ENCODE measurements at places on chromosomes 1 and 21.

DNA sequence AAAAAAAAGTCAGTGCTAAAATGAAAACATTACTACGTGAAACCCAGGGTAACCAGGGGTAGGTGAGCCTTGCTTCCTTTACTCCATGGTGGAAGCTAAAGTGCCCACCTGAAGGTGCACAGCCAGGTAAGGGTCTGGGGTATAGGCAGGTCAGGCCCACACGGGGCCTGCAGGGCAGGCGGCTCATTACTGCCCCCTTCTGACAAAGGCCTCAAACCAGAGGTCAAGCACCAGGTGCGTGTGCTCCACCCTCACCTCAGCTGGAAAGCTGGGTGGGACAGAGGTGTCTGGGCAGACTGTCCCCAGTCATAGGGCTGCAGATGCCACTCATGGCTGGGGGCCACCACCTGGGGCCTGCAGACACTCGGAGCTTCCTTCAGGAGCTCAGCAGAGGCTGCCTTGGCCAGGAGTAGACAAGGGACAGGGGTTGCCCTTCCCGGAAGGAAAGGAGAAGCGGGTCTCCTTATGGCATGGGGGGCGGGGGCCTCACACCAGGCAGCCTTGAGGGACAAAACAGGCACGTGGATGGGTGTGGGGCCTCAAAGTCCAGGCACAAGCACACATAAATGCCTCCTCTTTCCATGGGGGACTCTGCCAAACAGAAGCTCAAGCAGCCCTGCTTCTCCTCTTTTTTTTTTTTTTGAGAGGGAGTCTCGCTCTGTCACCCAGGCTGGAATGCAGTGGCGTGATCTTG, 36.2 kb downstream of the ACOT7 start:
- DNase-seq: no peak

DNA sequence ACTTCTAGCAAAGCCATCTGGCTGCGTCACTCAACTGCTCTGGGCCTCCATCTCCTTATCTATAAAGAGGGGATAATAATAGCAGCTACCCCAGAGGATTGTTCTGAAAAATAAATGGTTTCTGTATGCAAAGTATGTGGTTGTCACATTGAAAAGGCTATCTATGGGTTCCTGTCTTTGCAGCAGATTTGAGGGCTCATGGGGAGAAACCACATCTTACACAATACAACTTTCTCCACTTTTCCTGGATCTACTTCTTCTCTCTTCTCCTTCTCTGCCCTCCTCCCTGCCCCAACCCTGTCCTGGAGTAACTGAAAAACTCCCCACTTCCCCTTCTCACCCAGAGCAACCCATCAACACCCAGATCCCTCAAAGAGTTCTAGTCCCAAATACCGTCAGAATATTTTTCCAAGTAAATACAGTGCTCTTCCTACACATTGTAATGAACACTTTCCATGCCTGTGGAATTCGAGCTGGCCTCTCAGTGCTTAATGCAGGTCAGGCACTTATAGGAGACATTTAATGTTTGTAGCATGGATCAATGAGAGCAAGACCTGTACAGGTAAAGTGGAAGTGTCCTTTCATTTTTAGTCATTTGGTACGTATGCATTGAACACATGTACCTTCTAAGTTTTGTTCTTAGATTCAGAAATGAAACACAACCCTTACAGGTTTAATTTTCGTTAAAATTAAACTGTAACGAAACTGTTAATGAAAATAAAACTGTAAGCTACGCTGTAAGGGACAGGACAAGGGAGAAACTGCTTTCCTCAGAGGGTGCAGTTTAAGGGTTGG, 131.9 kb downstream of the AK5 start:
- DNase-seq: no peak

DNA sequence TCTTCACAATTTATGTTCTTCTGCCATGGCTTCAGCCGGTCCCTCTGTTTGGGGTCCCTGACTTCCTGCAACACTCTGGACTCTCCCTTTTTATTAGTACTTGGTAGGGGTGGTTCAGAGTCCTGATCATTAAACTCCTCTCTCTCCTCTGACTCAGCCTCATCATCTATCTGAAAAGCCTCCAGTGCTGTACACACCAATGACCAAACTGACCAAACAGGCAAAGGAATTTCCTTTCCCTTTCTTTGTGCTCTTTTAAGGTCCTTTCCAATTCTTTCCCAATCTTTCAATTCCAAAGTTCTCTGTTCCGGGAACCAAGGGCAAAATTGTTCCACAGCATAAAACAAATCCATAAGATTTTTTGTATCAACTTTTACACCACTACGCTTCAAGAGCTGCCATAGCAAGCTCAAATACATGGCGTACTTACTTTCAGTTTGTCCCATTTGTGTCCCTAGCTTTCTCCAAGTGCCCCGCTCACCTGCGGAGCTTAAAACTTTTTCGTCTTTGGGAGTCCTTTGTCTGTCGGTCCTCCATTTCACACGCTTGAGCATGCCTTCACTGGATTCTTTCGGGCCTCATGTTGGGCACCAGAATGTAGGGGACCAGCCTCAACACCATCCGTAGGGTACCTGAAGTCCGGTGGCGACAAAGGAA, 9.6 kb downstream of the DAP3 start:
- no peak for DNase-seq

DNA sequence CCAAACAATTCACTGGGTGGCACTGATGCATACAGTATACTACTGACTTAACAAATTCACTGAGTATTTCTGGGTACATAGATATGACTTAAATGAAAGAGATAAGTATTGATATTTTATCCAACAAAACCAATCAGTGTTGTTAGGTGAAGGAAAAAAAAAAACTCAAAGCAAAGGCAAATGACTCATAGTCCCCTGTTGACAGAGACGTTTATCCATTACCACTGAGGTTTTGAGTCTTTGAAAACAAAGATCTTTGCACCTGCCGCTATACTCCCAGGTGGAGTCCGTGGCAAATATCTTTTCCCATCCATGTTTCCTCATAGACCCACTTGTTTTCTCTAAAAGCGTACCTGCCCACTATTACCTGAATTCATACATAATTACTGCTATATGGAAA, 18.4 kb downstream of the DYNLT5 start:
- no peak for DNase-seq

GRCh38 chr1:153368495-153368894, 6.9 kb downstream of the S100A12 start:
- DNase-seq: no peak

- DNase-seq: no peak
These were observed 96.5 kb downstream of the KIF14 start for GRCh38 chr1:200524092-200524491.

DNA sequence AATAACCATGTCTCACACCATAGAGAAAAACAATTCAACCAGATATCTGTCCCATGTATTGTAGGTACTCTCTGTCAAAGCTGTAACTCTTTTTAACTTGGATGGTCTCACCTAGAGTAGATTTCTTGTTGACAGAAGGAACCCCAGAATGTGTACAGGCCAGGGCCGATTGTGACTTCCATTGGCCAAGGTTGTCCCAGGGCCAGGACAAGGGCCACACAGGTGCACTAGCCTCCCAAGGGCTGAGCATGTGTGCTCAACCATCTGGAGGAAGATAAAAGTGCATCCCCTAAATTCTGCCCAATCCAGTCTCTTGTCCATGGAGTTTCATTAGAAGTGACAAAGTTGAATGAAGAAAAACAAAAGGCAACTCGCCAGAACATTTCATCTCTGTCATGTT, 51.8 kb downstream of the SETD4 start:
- DNase-seq: no peak

DNA sequence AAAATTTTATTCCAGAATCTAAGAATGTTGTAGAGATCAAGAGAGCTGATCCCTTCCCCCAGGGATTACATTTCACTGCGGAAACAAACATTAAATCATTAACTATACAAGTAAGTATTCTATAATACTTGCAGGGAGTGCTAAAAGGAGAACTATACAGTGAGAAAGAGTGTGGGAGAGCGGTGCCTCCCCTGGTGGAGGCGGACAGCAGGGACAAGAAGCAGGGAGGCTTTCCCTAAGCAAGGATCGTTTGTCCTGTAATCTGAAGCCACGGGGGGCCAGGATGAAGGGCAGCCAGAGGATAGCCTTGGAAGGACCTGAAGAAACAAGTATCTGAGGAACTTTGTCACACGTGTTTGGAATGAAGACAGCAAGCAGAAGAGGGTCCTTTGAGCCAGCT, 40.1 kb downstream of the SLC9C2 start:
- DNase-seq: no peak

- DNase-seq: no peak
These were observed 155.6 kb upstream of the CSF3R start for GRCh38 chr1:36638268-36638667.

- DNase-seq: no peak
These were observed 104.4 kb upstream of the GNG12 start for GRCh38 chr1:67937651-67938050.

- no peak for DNase-seq
These were observed 58.3 kb upstream of the ACOT11 start for GRCh38 chr1:54489627-54490250.

Data from activated T-helper 9 cell treated with anti-CD3 and anti-CD28 coated beads, Interleukin-2, amount 50 U/mL, for 16 hours (primary cell).